HuH-7 (cell line): ENCODE measurements at places on chromosomes 12 and 14.
A peak's percentile ranks its signal among the peaks of the same experiment; 100 is the strongest.

- no peak for DNase-seq
Observed at GRCh38 chr14:62125793-62126192, 363.6 kb downstream of the SNAPC1 start.

GRCh38 chr12:67853204-67853603, 136.0 kb upstream of the IFNG-AS1 start:
- no peak for DNase-seq

- DNase-seq, result no peak
Observed at GRCh38 chr12:117034701-117035151, 64.5 kb downstream of the TESC start.

GRCh38 chr12:120662879-120663278, 22.5 kb downstream of the CABP1 start:
- DNase-seq, result no peak

GRCh38 chr12:15756822-15757221, 32.4 kb downstream of the EPS8 start:
- no peak for DNase-seq

DNA sequence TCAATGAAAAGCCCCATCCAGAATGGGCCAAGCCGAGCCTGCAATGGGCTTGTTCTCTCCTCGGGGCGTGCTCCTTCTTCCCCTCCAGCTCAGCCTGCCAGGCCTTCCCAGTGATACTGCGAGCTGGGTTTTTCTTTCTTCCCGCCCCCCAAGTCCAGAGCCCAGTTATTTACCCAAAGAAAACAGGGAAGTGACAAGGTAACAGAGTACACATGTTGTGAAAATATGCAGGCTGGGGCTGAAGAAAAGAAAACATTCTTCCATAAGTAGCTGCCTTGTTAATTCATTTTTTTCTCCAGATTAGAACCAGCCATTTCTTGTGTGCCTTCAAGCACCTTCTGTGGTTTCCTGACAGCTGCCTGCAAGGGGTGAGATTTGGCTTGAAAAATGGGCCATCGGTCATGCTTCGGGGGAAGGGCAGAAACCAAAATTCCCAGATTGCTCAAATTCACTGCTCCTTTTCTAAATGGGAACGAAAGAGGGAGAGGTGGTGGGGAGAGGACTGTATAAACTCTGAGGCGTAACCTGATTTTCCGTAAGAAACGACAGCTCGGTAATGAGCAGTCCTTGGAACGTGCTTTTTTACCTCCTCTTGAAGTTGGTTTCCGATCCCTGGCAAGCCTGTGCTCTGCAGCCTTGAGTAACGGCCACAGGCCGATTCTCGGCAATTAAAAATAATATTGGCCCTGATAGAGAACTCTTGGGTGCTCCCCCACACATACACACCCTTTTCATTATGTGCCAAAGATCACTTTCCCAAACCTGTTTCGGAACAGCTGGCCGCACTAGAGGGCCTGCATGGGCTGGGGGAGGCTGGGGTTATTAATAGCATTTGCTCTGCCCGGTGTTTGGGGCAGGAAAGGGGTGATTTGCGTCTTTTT, 229.4 kb downstream of the ZFP36L1 start:
- no peak for DNase-seq

DNA sequence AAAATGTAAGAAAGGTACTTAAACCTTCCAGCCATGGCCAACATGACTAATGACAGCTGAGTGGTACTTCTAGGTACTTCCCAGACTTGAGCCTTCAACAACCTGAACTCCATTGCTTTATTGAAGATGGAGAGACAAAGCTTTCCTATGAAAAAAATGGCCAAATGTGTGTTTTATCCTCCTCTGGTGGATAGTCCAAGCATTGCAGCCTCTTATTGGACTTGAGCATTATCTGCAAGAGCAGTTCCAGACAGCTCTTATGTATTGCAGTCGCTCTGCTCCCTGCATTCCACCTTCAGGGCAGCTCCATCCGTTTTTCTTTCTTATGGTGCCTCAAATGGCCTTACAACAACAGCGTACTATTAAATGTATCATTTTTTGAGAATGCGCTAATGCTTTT, 588.2 kb downstream of the NRXN3 start:
- peak; percentile 20 for DNase-seq

DNA sequence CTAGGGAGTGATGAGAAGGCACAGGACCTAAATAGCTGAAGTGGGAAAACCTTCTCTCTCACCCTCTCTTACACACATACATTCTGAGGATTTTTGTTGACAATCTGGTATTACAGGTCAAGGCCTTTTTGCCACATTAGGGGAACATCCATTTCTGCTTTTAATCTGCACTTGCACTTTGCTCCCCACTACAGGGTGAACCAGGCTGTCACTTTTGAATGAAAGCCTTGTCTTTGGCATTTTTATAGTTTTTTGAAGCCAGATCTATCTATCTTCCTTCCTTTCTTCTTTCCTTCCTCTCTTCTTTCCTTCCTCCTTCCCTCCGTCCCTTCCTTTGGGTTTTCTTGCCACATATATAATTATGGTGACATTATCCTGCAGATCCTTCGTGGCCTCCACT, 165.9 kb upstream of the OTX2 start:
- no peak for DNase-seq

- no peak for DNase-seq
Observed at GRCh38 chr14:64612021-64612380, 62.2 kb downstream of the PPP1R36 start.

- no peak for DNase-seq
Observed at GRCh38 chr14:105158794-105159193, 9.8 kb downstream of the JAG2 start.
